ENCODE measurements at places on chromosomes 13 and 19.
A peak's percentile ranks its signal among the peaks of the same experiment; 100 is the strongest.

DNA sequence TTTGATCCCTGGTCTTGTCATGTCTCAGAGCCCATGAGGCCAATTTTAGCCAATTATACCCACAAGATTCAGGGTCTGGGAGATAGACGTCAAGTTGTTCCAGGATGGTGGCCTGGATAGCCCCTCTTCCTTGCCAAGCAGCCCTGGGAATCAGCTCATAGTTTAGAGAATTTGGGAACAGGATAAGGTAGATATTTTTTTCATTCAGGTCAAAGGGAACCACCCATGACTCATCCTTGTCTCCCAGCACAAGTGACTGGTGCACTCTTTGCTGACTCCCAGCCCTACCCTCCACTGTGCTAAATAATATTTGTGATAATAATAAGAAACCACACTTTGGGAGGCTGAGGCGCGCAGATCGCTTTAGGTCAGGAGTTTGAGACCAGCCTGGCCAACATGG, 17.1 kb upstream of the S1PR4 start:
- DNase-seq = no peak

DNA sequence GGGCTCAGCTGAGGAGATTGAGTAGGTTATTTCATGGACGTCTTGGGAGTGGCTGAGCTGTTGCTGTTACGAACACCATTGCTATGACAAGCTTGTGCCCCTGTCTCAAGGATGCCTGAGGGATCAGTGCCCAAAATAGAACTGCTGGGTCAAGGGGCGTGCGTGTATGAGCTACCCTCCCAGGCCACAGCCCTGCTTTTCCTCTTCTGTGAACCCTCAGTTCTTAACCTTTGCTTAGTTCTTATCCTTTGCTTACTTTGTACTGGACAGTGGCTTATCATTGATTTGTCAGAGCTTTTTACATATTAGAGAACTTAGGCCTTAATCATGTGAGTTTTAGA, 9.0 kb downstream of the ARHGAP45 start:
- DNase-seq = no peak

DNA sequence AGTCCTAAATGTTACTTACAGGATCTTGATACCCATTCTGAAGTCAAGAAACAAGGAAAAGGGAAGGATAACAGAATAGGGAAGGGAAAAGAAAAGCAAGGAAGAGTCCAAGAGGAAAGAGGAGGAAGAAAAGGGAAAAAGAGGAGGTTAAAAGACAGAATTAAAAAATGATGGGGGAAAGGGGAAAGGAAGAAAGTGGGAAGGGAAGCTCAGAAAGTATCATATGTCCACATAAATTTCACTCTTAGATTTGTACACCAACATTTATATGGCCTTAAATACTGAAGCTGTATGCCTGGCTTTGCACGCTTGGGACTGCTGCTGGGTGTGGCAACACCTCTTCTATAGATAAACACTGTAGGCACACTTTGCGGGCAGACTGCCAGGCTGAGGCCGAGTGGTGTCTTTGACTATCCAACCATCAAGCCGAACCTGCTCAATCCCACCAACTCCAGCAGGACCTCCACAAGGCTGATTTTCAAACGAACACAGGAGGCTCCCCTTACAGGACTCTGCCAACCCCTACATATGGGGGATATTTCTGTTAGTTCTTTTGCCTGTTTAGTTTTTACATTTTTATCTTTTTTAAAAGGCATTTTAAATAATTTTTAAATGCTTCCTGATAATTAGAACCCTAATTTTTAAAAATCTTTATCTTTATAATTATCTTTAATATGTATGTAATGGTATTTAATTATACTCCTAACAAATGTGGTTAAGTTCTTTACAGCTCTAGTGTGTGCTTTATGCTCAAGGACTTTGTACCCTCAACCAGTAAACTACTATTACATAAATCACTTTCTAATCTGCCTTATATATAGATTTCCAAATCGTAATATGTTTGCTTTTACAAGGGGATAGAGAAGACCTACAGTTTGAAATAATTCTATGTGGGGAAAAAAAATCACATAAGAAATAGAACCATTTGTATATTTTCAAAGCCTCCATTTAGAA, 154.2 kb downstream of the DIAPH3 start:
- DNase-seq = no peak

GRCh38 chr13:40993987-40994386, 25.1 kb downstream of the ELF1 start:
- DNase-seq = no peak

- DNase-seq = no peak
These were observed 184.1 kb downstream of the DIAPH3 start for GRCh38 chr13:59979589-59979988.

DNA sequence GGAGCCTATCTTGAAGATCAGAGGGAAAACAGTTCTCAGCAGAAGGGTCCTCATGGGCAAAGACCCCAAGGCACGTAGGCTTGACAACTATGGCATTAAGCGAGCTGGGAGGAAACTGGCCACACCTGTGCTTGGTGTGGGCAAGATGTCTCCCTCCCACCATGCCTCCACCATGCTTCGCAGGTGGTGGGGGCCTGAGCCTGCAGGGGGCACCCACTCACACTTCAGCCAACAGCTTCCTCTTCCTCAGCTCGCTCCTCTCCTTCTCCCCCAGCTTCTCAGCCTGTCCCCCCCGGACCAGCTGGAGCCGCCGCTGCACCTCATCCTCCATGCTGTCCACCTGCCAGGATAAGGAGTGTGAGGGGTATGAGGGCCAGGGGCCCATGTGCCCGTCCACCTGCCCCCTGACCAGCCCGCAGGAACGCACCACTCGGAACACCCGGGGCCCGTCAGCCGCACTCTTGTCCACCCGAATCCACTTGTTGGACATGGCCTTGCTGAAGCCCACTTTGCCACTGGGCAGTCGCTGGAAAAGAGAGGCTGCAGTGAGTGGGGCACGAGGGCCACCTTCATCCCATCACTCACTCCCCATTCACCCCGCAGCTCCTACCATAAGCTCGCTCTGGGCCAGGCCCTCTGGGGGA, 3.4 kb downstream of the FARSA start:
- no peak for DNase-seq

- no peak for DNase-seq
These were observed 9.1 kb downstream of the ZNF610 start for GRCh38 chr19:52345162-52345561.

DNA sequence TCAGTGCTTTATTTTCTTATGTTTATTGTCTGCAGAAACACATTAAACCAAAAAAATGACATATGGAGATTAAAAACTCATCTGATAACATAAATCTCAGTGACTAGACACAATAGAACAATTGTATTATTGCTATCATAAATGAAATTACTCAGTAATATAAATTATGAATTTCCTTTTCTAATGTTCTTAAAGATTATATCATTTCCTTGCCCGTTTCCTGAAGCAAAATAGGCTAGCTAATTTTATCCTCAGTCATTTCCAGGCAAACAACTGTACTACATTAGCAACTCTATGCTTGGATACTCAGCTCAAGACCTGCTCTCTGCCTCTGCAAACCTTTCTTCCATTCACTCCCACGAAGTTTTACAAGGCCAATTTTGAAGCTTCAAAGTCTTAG, 61.2 kb downstream of the RFC3 start:
- DNase-seq = no peak

- no peak for DNase-seq
These were observed 1.2 kb upstream of the ZNF20 start for GRCh38 chr19:12141405-12141736.

- no peak for DNase-seq
These were observed 47.8 kb upstream of the VSTM2B start for GRCh38 chr19:29477831-29478577.

DNA sequence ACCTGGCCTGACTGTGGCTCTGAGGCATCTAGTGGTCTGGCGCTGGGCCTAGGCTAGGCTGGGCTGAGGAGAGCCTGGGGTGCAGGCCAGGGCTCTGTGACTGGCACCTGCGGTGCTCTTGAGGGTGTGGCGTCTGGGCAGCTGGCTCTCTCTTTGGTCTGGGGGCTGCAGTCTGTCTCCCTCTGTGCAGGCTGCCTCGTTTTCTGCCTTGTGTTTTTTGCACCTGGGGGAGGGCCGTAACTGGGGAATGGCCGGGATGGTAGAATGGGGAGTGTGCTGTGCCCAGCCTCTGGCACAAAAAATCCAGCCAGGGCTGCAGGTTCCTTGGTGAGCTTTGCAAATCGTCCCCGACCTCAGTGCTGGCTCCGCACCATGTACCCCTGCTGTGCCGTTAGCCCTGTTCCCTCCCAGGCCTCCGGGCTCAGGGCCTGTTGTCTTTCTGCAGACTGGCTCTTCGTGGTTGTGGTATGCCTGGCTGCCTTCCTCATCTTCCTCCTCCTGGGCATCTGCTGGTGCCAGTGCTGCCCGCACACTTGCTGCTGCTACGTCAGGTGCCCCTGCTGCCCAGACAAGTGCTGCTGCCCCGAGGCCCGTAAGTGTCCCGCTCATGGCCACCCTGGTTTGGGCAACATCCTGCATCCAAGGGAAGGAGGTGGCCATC, 6.5 kb upstream of the USF2 start:
- DNase-seq = no peak

DNA sequence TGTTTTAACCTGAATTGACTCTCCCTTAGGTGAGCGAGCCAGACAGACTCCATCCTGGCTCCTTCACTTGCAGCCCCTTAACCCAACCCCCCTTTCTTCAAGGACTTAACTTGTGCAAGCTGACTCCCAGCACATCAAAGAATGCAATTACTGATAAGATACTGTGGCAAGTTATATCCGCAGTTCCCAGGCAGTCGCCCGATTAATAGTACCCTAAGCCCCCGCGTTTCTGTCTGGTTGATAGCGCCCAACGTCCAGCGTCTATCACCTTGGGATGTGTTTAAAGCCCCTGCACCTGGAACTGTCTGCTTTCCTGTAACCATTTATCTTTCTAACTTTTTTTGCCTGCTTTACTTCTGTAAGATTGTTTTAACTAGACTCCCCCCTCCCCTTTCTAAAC, 6.2 kb downstream of the HSD17B14 start:
- no peak for DNase-seq

DNA sequence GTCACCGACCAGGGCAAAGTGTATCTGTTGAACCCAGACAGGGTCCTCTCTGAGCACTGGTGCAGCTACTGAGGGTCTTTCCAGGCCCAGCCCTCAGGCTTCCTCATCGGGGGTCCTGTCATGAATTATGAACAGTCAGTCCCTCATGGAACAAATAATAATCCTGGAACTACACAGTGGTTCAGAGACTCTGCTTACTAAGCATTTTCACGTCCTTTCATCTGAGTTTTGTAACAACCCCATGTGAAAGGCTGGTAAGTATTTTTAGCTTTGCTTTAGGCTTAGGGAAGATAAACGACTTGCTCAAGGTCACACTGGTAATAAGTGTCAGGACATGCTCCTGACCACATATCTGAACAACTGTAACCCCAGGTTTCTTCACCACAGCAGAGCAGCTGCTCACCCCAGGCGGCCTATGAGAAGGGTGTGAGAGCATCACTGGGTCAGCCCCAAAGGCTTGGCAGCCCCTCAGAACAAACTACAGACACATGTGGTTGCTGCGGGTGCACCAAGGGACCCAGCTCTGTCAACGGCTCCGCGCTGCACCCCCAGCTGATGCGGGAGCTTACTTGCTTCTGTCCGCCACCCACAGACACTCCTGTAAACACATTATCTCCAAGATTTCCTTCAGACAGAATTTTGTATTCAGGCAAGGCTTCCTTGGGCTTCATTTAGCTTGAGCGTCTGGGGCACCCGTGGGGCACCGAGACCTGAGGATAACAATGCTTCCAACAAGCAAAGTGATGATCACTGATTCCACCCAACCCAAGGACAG, 19.4 kb upstream of the GSX1 start:
- no peak for DNase-seq

GRCh38 chr19:14073925-14074838, 1.6 kb downstream of the MISP3 start:
- DNase-seq = peak; percentile 26

DNA sequence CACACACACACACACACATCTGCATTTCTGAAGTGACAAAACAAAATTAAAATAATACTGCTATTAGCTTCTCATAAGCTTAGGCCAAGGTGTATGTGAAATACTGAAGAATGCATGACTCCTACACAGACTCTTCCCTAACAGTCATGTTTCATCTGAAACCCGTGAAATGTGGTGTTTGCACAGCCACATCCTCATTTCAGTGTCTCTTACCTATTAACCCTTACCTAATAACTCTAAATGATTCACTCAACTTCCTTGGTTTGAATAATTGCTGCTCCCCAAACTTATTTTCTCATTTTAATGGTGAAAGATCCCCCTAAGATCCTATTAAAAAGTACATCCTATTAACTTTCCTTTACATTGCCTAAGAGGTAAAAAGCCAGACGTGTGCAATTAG, 117.6 kb downstream of the MIPEP start:
- DNase-seq = no peak

GRCh38 chr13:27621366-27622101, at the start of gene POLR1D:
Gene POLR1D (plus strand): TSS chr13:27621892. CDS start chr13:27621984, 92 bp downstream.
- DNase-seq = peak; percentile 72

GRCh38 chr19:42850981-42851717, 28.4 kb downstream of the PSG1 start:
- no peak for DNase-seq

- DNase-seq = no peak
These were observed 73.2 kb upstream of the DOCK9 start for GRCh38 chr13:99050983-99051488.

DNA sequence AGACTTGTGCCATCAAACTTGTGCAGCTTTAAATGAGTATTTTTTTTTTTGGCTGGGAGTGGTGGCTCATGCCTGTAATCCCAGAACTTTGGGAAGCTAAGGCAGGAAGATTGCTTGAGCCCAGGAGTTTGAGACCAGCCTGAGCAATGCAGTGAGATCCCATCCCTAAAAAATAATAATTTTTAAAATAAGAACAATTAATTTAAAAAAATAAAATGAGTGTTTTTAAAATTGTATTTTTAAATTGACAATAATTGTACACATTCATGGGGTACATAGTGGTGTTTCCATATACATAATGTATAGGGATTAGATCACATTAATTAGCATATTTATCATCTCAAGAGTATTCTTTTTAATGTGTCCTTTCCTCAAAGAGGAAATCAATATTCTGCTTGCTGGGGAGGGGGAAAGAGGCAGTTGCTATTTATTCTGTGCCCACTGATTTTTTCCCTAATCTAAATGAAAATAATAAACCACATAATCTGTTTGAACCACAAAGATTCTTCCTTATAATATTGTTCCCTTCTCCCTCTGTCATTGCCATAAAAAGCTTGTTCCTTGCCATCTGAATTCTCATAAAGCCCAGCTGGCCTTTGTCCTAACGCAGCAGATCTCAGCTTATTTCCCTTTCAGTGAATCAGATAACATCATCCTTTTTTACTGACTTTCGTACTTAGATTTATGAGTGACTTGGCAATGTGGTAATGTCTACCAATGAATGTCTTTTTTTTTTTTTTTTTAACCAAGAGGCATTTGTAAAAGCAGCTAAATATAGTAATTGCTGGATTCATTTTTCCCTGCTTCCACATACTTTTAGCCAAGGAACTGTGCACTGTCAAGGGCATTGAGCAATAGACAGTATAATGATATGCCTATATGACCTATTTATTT, 81.8 kb upstream of the RUBCNL start:
- no peak for DNase-seq

- no peak for DNase-seq
These were observed 4.1 kb downstream of the ATP8A2 start for GRCh38 chr13:25375727-25376358.

DNA sequence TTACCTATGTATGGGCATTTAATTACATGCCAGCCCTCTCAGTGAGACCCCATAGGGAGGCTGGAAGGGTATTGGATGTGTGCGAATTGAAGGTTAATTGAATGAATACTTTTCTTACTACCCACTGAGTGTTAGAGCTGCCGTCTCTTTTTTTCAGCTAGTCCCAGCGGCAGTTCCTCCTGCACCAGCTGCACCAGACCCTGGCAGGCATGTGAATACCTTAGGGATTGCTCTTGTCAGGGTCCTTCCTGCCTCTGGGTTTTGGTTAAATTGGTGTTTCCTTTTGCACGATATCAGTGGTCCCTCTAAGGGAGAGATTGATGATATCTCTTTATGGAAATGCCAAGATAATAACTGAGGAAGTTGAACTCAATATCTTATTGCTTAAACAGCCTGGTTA, 9.8 kb upstream of the CXCL17 start:
- no peak for DNase-seq
